SK-N-SH treated with all-trans-retinoic acid at 6 μM for 48 hours (cell line): ENCODE measurements at places on chromosomes 4 and X.
A peak's percentile ranks its signal among the peaks of the same experiment; 100 is the strongest.

GRCh38 chr4:33063241-33063640 lies 2343.1 kb downstream of the PCDH7 start:
- peak; percentile 86 for ATAC-seq

- ATAC-seq, result no peak
Measured at GRCh38 chrX:107748506-107748905, 27.1 kb downstream of the TSC22D3 start.

DNA sequence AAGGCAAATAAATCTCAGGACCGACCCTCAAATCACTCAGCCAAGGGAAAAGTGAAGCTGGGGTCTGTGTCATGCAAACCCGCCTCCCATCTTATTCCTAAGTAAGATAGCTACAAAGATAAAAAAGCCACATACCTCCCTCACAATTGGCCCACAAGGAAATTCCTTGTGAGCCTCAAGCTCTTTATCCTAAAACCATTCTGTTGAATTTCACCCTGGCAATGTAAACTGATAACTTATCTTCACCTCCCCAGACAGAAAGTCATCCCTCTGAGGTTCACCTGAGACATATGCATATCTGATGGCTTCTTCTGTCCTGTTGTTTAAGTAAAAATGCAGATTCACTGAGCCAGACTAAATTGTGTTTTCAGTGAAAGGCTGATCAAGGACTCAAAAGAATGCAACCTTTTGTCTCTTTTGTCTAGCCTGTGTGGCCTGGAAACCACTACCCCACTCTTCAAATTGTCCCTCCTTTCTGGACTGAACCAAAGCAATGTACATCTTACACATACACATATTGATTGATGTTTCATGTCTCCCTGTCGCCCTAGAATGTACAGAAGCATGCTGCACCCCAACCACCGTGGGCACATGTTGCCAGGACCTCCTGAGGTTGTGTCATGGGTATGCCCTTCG lies 91.3 kb downstream of the MFAP3L start:
- ATAC-seq, result no peak

GRCh38 chr4:142043509-142043908 lies 407.1 kb downstream of the IL15 start:
- ATAC-seq, result no peak

GRCh38 chrX:4670606-4671005 lies 957.2 kb upstream of the PRKX start:
- ATAC-seq, result no peak

GRCh38 chr4:163544407-163545038 lies 50.0 kb downstream of the TMA16 start:
- peak; percentile 91 for ATAC-seq

GRCh38 chrX:2521092-2521926 lies 20.5 kb upstream of the DHRSX start:
- no peak; the same call in 2 of the 3 replicates for ATAC-seq

DNA sequence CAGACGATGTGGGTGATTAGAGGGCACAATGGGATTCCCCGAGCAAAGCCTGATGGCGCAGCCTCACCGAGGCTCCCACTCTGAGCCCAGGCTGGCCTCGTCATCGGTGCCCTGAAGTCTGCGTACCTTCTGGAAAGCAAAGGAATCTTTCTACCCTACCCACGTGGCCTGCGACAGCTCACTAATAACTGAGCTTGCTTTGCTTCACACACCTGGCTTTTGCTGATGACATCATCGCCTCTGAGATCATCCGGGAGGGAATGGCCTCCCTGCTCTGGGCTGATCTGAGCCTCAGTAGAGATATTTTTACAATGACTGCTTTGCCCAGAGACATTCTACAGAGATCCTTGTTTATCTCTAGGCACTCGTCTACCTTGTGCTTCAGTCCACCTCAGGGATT lies 45.4 kb upstream of the PDLIM3 start:
- no peak for ATAC-seq

GRCh38 chr4:157303471-157303960 lies 83.0 kb downstream of the GRIA2 start:
- no peak for ATAC-seq

DNA sequence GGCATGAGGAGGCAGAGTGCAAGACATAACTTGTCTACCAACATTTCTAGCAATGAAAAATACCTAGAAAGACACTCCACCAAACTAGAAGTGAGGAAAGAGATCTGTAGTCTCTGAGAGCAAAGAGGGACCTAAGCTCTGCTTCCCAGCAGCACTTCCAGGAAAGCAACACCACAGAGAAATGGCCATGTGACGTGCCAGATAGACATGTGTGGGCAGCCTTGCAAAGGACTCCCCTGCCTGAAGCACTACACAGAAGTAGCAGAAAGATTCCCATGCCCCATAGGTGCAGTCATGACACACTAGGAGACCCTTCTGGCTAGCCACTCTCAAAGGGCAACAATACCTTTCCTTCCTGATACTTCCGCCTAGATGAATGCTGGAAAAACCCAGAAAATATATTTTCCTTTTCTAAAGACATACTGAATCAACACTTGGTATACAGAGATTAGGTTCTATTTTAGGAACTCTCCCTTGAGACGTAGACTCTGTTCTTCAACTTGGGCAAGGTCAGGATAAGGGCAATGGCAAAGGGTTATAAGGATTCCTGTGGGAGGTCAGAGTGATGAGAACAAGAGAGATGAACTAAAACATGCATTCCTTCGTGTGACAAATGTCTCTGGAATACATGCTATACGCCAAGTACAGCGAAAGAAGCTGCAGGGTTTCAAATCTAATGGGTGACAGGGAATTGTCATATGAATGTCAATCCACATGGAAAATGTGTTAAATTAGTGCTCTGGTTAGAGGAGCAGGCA lies 187.5 kb upstream of the ETNPPL start:
- ATAC-seq, result no peak

DNA sequence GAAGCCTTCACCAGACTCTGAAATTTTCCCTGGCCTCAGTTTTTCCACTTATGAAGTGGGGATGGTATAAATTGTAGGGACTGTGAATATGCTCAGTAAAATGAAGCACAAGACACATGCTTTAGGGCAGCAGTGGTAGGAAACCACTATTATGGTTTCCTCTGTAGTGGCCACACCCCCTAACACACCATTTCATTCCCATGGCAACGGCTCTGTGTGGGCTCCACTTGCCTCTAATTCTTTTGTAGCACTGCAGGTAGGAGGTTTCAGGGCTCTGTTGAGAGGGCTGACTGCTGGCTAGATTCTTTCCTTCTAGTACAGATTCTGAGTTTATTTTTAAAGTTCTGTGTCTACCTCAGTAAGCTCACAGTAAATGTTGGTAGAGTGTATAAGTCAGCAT lies 3.5 kb upstream of the VMA21 start:
- no peak for ATAC-seq
